8988T (cell line): ENCODE measurements at places on chromosomes 6 and 20.

DNA sequence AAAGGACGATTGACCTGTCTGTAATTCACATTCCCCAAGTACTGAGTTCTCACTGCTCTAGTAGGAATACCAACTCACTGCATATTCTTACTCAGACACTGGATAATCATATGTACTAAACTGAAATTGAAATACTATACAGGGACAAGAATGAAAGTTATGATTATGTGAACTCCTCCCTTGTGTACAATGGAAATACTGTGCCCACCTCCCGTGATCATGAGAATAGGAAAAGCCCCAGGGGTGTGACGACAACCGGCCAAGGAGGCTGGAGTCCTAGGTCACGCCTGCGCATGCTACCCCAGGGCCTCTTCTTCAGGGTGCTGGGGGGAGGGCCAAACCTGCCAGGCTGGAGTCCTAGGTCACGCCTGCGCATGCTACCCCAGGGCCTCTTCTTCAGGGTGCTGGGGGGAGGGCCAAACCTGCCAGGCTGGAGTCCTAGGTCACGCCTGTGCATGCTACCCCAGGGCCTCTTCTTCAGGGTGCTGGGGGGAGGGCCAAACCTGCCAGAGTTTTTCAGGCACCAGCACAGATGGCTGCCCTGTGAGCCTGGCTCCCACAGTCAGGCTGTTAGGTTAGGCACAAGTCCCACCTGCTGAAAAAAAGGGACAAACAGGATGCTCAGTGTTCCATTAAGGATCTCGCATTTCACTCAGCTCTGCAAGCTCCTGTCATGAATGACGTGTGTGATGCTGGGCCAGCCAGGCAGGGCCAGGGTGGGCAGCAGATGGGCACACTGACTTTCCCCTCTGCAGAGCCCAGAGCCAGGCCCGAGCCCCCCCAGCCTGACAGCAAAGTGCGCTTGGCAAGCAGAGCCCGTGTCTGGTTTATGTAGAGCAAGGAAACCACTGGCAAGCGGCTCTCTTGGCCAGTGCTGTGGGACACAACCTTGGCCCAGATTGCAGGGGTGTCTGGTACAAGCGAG is 107.7 kb downstream of the FOXF2 start:
- DNase-seq = no peak

- no peak for DNase-seq
These were observed 11.7 kb downstream of the SLC13A3 start for GRCh38 chr20:46639587-46639986.

DNA sequence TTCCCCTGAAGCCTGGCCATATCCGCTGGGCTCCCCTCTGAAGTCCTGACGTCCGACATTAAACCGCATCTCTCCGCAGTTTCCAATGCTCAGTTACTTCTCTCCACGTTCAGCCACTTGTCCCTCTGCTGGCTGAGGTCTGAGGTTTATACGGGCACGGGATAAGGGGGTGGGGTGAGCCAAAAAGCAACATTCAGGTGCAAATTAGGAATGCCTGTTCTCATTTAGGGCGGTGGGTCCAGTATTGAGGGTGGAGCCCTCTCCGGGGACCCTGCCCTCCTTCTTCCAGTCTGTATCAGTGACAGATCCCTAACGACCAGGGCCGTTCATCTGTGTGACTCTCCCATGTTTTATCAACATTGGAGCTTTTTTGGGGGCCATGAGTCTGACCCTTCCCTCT is 1454.4 kb downstream of the HACE1 start:
- no peak for DNase-seq

DNA sequence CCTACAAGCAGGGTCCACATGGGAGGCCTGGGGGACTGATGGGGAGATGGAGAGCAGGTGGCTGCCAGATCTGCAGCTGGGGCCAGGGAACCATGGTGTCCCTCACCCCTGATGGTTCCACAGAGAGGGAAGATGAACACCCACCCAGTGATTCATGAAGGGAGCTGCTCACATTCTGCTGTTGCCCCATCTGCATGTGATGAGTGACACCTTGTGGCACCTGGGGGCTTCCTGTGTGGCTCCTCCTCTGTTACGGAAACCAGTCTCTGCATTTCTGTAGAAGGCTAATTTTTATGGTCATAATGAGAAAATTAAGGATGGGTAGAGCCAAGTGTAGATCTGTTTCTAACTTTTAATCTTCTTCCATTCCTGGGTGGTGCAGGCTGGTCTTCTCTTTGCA is 217.1 kb downstream of the SMOC2 start:
- no peak for DNase-seq

- DNase-seq = no peak
These were observed 29.5 kb downstream of the TMEM242 start for GRCh38 chr6:157293780-157294179.

GRCh38 chr6:23140871-23141270 is 571.5 kb downstream of the HDGFL1 start:
- no peak for DNase-seq

DNA sequence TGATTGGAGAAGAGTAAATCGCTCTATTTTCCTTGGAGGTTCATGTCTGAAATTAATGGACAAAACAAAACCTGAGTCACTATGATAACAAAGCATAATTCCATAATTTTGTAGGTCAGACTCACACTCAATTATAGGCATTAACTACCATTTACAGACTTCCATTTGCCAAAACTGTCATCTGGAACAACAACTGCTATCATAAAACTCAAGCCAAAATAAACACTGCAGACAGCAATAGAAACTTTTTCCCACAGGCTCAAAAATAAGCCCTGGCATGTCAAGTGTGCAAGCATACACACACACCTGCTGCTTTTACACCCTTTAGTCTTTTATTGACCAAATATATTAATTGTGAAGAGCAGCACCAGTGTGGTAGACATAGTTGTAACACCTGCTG is 7.1 kb downstream of the MRPS10 start:
- no peak for DNase-seq

GRCh38 chr6:166926748-166927147 is 29.6 kb downstream of the RNASET2 start:
- no peak for DNase-seq

DNA sequence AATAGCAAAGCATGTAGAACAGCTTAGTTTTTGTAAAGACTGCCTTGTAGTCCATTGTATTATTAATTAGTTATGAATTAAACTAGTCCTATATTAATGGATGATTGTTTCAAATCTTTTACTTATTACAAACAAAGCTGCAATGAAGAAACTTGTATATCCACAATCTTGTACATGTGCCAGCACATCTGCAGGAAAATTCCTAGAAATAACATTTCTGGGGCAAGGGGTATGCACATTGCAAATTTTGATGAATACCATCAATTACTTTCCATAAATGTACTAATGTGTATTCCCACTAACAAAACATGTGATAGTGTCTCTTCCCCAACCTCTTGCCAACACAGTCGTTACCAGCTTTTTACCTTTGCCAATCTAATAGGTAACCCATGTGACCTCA is 73.6 kb upstream of the AKAP12 start:
- DNase-seq = no peak

- no peak for DNase-seq
These were observed 51.1 kb upstream of the PREP start for GRCh38 chr6:105453968-105454367.

DNA sequence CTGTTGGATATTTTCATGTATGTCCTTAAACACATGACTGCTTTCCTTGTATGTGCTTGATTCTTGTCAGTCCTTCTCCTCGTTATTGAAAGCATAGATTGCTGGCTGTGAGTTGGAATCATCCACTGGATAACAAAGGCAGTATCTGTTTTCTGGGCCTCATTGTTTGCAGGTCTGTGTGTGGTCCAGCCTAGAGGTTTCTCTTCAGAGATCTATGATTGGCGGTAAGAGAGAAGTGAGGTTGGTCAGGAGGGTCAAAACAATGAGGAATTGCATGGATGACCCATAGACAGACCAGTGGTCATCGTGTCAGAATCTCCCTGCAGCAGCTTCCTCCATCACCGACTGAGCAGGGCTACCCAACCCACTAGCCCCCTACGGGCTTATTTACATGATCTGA is 915.0 kb downstream of the KIF16B start:
- DNase-seq = no peak

GRCh38 chr20:20225325-20226043 is 142.4 kb upstream of the INSM1 start:
- DNase-seq = no peak

GRCh38 chr20:10798811-10799210 is 125.0 kb upstream of the JAG1 start:
- no peak for DNase-seq

- no peak for DNase-seq
These were observed 125.4 kb downstream of the HIVEP1 start for GRCh38 chr6:12137480-12137879.

DNA sequence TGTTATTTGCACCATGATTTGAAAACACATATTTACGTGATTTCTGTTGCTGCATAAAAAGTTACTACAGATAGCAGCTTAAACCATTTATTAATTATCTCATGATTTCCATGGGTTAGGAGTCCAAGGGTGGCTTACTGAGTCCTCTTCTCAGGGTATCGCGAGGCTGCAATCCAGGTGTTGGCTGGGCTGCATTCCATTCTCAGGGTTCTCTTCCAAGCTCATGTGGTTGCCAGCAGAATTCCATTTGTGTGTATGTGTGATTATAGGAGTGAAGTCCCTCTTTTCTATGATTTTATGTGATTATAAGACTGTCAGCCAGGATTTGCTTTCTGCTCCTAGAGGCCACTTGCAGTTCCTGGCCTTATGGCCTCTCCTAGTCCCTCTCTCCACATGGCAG is 135.1 kb downstream of the FAM83B start:
- DNase-seq = no peak

DNA sequence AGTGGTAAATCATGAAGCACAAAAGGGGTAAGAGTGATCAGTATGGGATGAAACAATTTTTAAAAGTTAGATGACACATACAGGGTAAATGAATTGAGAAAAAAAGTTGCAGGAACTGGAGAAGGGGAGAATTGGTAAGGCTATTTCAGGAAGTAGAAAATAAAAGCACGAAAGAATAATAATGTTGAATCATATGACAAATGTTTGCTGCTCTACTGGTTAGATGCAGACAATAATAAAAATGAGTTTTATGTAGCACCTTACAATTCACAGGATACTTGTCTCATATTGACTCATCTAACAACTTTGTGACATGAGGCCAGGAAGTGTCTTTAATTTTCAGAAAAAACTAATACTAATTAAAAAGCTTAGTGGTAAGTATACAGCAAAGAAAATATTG is 566.5 kb upstream of the MARCKS start:
- DNase-seq = no peak

DNA sequence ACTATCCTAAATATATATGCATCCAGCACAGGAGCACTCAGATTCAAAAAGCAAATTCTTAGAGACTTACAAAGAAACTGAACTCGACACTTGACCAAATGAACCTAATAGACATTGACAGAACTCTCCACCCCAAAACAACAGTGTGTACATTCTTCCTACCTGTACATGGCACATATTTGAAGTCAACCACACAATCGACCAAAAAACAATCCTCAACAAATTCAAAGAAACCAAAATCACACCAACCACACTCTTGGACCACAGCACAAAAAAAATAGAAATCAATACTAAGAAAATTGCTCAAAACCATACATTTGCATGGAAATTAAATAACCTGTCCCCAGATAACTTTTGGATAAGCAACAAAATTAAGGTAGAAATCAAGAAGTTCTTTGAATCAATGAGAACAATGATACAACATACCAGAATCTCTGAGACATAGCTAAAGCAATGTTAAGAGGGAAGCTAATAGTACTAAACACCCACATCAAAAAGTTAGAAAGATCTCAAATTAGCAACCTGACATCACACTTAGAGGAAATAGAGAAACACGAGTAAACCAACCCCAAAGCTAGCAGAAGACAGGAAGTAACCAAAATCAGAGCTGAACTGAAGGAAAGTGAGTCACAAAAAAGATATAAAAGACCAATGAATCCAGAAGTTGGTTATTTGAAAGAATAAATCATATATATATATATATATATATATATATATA is 12.5 kb upstream of the TREM1 start:
- DNase-seq = no peak

DNA sequence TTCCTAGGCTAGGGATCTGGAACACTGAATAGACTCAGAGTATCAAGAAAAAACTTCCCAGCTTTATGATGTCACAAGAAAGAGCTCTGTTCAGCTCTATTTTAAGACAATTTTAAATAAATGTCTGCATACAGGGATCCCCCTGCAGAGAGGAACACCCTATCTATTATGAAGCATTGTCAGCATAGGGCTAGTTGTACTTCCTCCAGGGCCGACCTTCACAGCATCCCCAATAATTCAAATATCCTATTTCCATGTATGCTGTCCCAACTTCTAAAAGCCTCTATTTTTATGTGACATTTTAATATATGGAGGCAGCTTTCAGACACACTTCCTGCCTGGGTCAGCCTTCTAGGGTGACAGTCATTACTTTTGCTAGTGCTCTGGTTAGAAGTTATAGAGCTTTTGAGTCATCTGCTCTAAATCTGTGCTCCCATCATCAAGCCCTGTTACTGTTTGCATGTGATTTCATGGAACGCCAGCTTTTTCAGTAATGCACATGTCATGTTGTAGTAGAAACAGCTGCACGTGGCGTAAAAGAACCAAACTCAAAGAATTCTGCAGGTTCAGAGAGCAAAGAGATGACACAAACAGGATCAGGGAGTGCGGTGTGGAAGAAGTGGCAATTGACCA is 189.2 kb downstream of the ADGB start:
- DNase-seq = no peak

GRCh38 chr6:138782243-138782642 is 8.7 kb downstream of the CCDC28A start:
- DNase-seq = no peak

DNA sequence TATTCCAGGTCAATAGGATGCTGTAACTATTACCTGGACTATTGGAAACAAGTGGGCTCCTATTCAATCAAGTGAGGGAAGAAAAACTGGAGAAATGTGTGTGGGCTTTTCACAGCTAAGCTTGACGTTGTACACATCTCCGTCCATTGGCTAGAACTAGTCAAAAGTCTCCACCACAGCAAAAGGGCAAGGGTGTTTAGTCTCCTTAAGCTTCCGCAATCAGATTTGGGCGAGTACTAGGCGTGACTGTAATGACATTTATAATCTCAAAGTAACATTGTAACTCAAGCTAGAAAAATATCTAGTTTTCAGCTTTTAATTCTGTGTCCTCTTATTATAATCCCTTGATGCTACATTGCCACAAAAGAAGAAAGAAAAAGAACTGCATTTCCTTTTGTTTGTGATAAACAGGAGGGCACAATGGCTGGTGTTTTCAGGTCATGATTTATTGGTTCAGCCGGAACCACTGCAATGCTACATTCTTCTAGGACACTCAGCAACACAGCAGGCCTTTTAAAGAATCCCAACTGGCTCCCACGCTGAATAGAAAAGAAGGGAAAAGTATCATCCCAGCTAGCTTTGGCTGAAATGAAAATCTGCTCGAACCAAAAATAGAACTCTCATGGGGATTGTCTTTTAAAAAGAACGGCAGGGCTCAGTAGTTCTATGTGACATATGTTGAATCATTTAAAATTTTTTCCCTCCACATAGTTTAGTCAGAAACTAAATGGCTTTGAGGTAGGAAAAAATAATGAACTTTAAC is 387.7 kb downstream of the BTBD3 start:
- no peak for DNase-seq

- DNase-seq = peak; percentile 18
These were observed 233.4 kb downstream of the CD109 start for GRCh38 chr6:73929405-73929804.

GRCh38 chr6:20639161-20639560 is 104.9 kb downstream of the CDKAL1 start:
- DNase-seq = no peak

- DNase-seq = no peak
These were observed 31.2 kb downstream of the RIPOR3 start for GRCh38 chr20:50659975-50660670.

- no peak for DNase-seq
These were observed 92.6 kb upstream of the AGPAT4 start for GRCh38 chr6:161366301-161366923.
